ENCODE measurements at places on chromosomes 13 and 19.

DNA sequence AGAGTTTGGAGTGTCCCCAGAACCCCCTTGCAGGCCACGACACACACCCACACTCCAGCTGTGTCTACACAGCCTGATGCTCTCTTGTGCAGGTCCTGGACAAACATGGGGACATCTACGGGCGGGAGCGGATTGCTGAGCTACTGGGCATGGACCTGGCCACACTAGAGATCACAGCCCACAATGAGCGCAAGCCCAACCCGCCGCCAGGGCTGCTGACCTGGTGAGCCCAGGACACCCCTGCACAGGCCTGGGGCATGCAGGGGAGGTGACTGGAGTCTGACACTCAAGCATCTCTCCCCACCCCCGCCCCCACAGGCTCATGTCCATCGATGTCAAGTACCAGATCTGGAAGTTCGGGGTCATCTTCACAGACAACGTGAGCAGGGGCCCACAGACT, 39.9 kb downstream of the MAP4K1 start:
- H3K4me1 ChIP-seq: no peaks in the 10 kb centered on the region
- H3K36me3 ChIP-seq: no peaks in the 10 kb centered on the region
- H3K4me3 ChIP-seq: no peak overlapping the region
- H3K27me3 ChIP-seq: no peaks in the 10 kb centered on the region
- DNase-seq: no peak
- H3K27ac ChIP-seq: no peak overlapping the region

- no peaks in the 10 kb centered on the region for H3K36me3 ChIP-seq
- H3K27ac ChIP-seq: no peak overlapping the region
- no peaks in the 10 kb centered on the region for H3K27me3 ChIP-seq
- no peak for DNase-seq
- H3K4me3 ChIP-seq: no peak overlapping the region
- no peaks in the 10 kb centered on the region for H3K4me1 ChIP-seq
These were observed 46.9 kb upstream of the SLITRK1 start for GRCh38 chr13:83929157-83929556.

GRCh38 chr13:99228737-99229691, 28.4 kb downstream of the UBAC2 start:
- no peaks in the 10 kb centered on the region for H3K36me3 ChIP-seq
- H3K4me1 ChIP-seq: peaks cover 5% of the 10 kb centered on the region
- no peak overlapping the region for H3K4me3 ChIP-seq
- no peak for DNase-seq

DNA sequence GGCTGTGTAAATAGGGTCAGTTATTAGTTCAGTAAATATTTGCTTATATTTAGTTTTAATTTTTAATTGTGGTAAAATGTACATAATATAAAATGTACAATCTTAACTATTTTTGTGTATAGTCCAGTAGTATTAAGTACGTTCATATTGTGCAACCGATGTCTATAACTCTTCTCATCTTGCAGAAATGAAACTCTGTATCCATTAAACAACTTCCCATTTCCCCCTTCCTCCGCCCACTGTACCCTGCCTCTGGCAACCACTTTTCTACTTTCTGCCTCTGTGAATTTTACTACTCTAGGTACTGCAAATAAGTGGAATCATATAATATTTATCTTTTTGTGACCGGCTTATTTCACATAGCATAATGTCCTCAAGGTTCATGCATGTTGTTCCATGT, 24.4 kb downstream of the UBAC2 start:
- no peaks in the 10 kb centered on the region for H3K27me3 ChIP-seq
- no peak overlapping the region for H3K27ac ChIP-seq
- H3K4me3 ChIP-seq: no peak overlapping the region

- no peaks in the 10 kb centered on the region for H3K36me3 ChIP-seq
- no peak for DNase-seq
- H3K4me3 ChIP-seq: peak overlapping the region; percentile 65
- no peak overlapping the region for H3K27ac ChIP-seq
- H3K27me3 ChIP-seq: peaks cover 23% of the 10 kb centered on the region
- peaks cover 3% of the 10 kb centered on the region for H3K4me1 ChIP-seq
These were observed 767 bp upstream of the GADD45B start for GRCh38 chr19:2475018-2475701.

DNA sequence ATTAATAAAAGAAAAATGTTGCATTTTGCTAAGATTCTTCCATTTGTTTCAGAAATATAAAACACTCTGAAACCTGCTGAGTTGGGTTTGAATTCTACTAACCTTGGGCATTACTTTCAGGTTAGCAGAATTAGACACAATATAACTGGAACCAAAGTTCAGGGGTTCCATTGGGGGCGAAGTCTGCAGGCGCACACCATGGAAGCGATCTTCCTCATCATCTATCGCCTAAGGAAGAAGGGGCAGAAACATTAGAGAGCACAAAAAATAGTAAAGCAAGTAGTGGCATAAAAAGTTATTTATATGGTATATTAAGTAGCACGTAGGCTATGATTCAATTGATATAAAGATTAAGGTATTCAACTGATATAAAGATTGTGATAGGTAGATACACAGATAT, 34.1 kb downstream of the CARD8 start:
- no peak for DNase-seq
- H3K27ac ChIP-seq: no peak overlapping the region
- no peaks in the 10 kb centered on the region for H3K36me3 ChIP-seq
- H3K27me3 ChIP-seq: no peaks in the 10 kb centered on the region
- no peak overlapping the region for H3K4me3 ChIP-seq

DNA sequence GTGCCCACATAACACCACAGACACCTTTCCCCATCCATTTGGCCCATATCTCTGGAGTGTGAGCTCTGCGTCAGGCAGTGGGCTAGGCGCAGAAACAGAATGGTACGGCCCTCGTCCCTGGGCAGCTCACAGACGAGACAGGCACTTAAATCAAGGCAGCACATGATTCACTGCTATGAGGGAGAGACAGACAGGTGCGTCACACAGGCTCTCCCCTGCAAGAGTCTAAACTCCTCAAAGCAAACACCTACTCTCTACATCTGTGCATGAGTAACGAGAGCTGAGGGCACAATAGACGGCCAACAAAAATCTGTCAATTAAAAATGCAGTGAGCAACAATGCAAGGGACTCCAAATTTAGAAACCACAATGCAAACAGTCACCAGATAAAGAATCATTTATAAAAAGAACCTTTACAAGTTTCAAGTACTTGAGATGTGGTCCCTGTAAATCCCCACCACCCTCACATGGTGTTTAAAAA, 348.9 kb downstream of the UQCRFS1 start:
- peaks cover 2% of the 10 kb centered on the region for H3K27me3 ChIP-seq
- peaks cover 8% of the 10 kb centered on the region for H3K4me1 ChIP-seq
- no peak overlapping the region for H3K27ac ChIP-seq
- no peak for DNase-seq
- no peak overlapping the region for H3K4me3 ChIP-seq

DNA sequence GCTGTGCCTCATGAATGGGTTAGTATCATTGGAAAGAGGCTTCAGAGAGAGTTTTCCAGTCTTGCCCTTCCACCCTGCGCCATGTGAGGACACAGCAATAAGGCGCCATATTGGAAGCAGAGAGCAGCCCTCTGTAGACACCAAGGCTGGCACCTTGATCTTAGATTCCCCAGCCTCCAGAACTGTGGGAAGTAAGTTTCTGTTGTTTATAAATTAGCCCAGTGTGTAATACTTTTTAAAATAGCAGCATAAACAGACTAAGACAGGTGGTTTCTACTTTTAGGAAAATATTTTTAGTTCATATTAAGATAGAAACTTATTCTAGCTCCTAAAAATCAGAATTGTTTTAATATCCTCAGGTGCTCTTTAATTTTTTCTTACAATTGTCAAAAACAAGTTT, 117.9 kb downstream of the TM9SF2 start:
- peaks cover 2% of the 10 kb centered on the region for H3K4me1 ChIP-seq
- no peak for DNase-seq
- H3K27me3 ChIP-seq: peaks cover 3% of the 10 kb centered on the region
- no peaks in the 10 kb centered on the region for H3K36me3 ChIP-seq
- H3K27ac ChIP-seq: no peak overlapping the region

DNA sequence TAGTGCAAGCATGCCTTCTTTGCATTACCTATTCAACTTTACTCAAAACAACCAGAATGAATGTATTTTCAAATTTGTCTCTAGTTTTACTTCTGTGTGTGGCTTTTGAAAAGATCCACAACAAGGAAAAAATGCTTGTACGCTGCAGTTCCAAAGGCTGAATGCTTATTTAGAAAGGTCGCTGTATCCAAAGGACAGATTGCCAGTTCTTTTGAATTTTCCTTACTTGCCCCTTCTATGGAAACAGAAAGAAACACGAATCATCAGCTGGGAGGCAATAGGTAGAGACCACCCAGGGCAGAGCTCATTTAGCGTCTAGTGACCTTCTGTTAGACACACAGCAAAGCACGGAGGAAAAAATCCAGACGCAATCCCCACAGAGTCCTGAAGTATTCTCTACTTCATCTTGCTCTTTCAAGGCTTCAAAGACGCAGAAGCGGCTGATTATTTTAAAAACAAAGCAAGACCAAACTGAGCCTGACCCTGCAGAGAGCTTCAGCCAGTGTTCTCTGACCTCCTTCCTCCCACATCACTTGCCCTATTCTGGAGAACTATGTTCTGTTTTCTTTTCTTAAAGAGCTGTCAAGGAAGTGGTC, 674.6 kb upstream of the SGCG start:
- H3K27ac ChIP-seq: no peak overlapping the region
- no peaks in the 10 kb centered on the region for H3K36me3 ChIP-seq
- H3K4me3 ChIP-seq: no peak overlapping the region
- no peak for DNase-seq
- H3K4me1 ChIP-seq: peaks cover 2% of the 10 kb centered on the region

GRCh38 chr13:95474992-95475391, 77.5 kb upstream of the CLDN10 start:
- DNase-seq: no peak
- H3K4me1 ChIP-seq: no peaks in the 10 kb centered on the region
- H3K4me3 ChIP-seq: no peak overlapping the region
- no peaks in the 10 kb centered on the region for H3K27me3 ChIP-seq
- H3K27ac ChIP-seq: no peak overlapping the region

- no peak overlapping the region for H3K4me3 ChIP-seq
- DNase-seq: no peak
- no peaks in the 10 kb centered on the region for H3K36me3 ChIP-seq
- no peaks in the 10 kb centered on the region for H3K4me1 ChIP-seq
- no peak overlapping the region for H3K27ac ChIP-seq
These were observed 2.6 kb downstream of the OR10H5 start for GRCh38 chr19:15790096-15790495.

DNA sequence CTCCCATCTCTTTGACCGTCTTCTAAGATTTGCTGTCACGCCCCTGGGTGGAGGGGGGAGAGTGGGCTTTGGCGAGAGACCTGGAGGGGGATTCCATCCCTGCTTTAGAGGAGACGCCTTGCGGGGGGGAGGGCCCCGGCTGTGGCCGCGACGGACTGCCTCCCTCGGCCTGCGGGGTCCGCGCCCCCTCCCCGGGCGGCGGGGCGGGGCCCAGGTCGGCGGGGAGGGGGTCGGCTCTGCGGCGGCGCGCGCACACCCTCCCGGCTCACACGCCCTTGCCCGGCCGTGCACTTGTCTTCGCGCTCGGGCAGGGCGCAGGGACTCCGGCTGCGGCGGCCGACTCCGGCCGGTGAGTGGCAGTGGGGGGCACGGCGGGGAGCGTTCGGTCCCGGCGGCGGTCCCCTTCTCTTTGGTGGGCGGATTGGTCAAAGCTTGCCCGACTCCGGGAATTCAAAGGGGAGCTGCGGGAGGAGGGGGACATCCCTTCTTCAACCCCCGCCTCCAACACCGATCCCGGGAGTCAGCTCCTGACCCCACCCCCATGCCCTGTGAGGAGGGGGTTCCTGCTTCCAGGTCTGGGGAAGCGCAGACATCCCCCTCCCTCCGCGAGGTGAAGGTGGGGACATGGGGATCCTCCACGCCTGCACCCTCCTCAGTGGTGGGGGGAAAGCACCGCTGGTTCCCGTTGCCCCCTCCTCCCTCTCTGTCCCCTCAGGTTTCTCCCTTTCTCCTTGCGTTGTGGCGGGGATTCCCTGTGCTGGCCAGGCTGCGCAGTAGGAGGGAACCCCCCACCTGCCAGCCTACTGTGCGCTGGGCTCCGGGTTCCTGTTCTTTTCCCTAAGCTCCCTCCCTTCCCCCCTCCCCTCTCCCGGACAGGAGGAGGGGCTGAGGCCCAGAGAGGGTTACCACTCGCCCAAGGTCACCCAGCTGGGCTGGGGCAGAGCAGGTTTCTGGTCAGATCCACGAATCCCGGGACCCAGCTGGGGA, 14.6 kb upstream of the KCNN1 start:
- peak; percentile 75 for DNase-seq
- H3K27ac ChIP-seq: peak overlapping the region; percentile 99
- H3K4me3 ChIP-seq: peak overlapping the region; percentile 91
- no peaks in the 10 kb centered on the region for H3K36me3 ChIP-seq
- H3K4me1 ChIP-seq: peaks cover 14% of the 10 kb centered on the region
- H3K27me3 ChIP-seq: peaks cover 22% of the 10 kb centered on the region

GRCh38 chr19:8194528-8195267, 14.5 kb upstream of the CERS4 start:
- no peaks in the 10 kb centered on the region for H3K36me3 ChIP-seq
- no peak for DNase-seq
- H3K27ac ChIP-seq: no peak overlapping the region
- H3K4me1 ChIP-seq: no peaks in the 10 kb centered on the region

DNA sequence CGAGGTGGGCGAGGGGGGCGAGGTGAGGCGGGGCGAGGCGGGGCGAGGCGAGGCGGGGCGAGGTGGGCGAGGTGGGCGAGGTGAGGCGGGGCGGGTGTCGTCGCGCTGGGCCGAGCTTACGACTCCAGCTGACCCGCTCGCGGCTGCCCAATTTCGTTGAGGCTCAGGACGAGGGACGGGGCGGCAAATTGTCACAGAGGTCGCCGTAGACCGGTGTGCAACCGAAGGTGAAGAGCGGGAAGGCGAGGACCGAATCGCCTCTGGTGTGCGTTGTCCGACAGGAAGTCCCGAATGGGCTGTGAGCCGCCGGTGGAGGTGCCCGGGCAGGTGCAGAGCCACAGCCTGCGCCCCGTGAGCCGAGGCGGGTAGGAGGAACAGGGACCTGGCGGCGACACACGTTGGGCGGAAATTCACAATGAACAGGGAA, at the start of gene LACC1:
Gene LACC1, plus strand, starts transcription at position 150 of the 427 bp plus-strand sequence. CDS start 1,082 bp downstream, outside the sequence.
- peaks cover 9% of the 10 kb centered on the region for H3K4me1 ChIP-seq
- peak within 1 kb of the TSS; percentile 73 for H3K27ac ChIP-seq
- no peak for DNase-seq
- H3K36me3 ChIP-seq: no peaks in the 10 kb centered on the region
